ENCODE measurements at places on chromosomes 13 and 19.
A peak's percentile ranks its signal among the peaks of the same experiment; 100 is the strongest.

DNA sequence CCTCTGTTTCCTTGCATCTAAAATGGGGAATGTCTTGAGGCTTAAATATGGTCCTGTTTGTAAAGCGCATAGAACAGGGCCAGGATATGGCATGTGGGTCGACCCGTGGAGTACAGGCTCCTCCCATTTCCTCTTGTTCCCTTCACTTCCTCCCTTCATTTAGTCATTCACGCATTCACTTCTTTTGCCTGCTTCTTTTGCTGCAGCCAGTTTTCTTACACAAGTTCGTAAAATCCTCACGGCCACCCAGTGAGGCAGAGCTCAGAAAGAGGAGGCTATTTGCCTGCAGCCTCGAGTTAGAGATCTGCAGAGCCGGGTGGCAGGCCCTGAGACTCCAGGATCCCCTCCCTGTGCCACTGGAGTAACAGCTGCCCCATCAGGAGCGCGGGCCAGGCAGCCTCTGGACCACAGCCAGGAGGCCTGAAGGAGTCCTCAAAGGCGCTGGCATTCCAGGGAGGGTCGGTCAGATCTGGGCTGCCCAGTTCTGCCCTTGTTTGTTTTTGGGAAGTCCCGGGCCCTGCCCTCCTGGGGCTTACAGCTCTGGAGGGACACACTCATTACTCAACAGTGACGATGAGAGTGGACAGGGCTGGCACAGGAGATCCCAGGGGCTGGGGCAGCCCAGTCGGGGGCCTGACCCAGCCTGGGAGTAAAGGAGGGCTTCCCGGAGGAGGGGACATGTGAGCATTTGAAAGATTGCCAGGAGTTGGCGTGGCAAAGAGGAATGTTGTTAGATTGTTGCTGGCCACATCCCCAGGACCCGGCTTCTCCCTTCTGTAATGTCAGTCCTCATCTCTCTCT lies 4.6 kb downstream of the PPP5C start:
- no peak for DNase-seq

DNA sequence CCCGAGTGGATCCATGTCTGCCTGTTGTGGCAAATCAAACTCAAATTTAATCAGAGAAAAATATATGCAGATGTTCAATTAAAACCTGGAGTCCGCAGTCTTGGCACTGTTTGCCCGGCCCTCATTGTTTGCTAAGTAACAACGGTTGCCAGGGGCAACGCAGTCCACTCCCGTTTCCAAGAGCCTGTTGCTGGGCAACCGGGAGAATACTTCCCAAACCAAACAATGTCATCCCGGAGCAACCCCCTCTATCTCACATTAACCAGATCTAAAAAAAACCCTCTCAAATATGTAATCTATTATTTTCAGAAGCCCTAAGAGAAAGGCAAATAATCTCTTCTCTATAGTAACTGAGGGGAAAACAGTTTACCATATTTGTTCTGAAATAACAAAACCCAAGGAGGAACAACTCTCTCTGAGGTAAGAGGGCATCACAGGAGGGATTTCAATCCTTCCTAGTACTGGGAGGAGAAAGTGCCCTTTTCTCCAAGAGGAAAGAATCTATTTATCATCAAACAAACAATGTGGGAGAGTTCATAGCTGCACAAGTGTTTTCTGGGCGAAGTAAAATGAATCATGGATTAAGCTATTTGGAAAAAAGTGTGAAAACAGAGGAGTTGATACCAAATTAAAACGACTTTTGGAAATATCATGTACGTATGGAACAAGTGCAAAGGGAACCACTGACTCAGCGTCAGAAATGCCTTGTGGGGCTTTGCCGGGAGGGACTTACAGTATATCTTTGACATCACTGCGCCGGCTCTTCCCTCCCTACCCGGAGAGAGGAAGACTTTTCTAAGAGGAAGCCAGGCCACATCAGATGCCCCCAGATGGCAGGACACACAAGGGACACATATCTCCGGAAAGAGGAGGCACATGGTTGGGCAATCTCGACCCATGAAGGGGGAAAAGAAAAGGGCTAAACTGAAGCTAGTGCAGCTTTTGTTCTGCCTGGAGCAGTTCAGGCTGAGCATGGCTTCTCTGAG lies 43.3 kb downstream of the RFX2 start:
- DNase-seq: peak; percentile 99

GRCh38 chr19:35458731-35459391 lies 10.8 kb downstream of the FFAR2 start:
- DNase-seq: no peak

DNA sequence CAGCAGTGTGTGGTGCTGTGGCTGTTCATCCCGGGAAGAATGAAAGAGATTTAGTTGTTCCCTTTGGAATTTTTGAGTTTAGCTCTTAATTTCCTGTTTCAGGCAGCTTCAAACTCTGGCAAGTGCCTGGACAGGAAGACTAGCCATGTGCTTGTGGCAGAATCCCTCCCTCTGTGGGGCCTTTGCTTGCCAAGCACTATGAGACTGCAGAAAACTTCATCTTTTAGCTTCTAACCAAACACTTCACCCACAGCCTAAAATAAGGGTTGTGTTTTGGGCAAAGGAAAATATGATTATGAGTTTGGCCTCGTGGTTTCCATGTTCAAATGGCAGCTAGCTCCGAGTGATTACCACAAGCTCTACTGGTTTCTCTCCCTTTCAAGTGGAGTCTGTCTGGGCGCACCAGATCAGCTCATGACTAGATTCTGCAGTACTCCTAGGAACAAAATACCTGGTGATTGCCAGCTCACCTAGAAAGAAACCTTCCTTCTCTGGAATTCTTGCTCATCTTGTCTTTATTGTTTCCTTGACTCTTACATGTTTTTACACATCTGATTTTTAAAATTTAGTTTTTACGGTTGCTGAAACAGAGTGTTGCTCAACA lies 707.5 kb downstream of the SLITRK6 start:
- no peak for DNase-seq

DNA sequence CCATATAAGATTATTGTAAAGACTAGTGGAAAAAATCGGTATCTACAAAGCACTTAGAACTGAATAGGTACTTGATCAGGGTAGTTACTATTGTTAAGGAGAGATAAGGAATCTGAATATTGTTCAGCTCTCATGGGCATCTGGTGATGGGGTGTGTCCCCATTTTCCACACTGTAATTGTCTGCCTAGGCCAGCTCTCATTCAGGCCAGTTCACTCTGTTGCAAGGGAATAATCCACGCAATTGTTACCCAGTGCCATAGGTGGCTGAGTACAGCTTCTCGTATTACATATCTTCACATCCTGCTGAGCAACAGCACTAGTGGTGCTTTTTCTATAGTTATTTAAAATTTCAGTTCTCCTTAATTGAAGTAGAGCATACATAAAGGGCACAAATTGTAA lies 45.6 kb upstream of the C13orf42 start:
- no peak for DNase-seq

- no peak for DNase-seq
These were observed 21.2 kb upstream of the GPI start for GRCh38 chr19:34343751-34344150.

GRCh38 chr13:113582841-113583631 lies 1.5 kb upstream of the TFDP1 start:
- DNase-seq: no peak

DNA sequence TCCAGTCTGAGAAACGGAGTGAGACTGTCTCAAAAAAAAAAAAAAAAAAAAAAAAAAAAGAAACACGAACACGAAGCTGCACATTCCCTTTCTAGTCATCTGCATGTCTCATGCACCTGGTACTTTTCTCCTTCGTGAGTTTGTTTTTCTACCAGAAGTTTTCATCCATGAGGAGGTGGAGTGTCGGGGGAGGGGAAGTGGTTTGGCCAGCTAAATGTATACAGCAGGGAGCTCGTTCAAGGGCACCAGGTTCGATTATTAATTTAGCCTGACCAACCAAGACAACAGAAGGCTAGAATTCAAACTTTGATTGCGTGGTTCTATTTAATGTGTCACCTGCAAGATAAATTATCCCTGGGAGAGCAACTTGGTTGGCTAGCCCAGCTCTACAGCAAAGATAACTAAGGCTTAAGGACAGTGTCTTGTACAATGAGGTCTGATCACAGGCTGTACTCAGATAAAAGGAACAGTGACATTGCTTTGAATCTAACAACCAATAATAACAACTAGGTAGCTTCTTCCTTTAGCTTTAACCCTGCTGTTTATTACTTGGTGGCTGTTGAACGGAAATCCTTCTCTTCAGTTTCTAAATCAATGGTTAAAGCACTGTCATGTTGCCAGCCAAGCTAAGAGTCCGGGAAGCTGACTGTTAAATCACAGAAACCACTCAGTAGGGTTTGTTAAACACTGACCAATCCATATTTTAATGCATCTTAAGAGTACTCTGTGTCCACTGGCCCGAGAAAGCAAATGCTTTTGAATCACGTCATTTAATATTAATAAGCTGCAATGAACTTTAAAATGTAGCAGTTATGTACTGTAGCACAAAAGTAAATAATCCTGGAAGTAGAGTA lies 98.4 kb upstream of the STARD13 start:
- DNase-seq: no peak

- no peak for DNase-seq
These were observed 10.9 kb downstream of the CEACAM19 start for GRCh38 chr19:44681992-44682790.

GRCh38 chr13:74555651-74556420 lies 421.6 kb upstream of the KLF12 start:
- no peak for DNase-seq

GRCh38 chr13:100129605-100130004 lies 40.7 kb downstream of the PCCA start:
- peak; percentile 5 for DNase-seq

DNA sequence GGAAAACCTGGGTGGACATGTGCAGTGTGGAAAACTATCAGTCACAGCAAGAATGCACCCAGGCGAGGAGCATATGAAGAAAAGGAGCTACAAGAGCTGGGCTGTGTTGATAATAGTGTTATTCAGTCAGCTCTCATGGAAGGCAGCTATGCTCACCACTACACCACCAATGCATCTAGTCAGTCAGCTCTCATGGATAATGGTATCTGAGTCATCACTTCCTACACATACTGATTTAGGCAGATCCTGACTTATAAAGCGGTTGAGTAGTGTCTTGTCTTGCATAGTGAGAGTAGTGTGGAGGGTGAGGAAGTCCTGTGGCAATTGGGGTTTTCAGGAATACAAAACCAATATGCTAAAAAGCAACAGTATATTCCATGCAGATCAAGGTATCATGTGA lies 9.1 kb upstream of the ZNF160 start:
- DNase-seq: no peak

DNA sequence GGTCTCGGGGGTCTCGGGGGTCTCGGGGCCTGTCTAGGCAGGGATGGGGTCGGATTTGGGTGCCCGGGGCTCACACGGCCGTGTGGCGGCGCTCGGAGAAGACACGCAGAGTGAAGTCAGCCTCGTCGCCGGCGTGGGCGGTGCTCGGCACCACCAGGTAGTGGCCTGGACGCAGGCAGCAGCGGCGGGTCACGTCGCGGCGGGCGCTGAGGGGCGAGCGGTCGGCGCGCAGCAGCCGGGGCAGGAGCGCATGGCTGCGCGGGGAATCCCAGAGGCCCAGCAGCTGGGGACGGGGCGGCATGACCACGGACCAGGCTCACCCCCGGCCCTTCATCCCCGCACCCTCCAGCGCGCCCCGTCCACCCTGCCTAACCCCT lies 8.2 kb downstream of the CAPN12 start:
- no peak for DNase-seq

GRCh38 chr19:33811246-33811645 lies 14.6 kb downstream of the KCTD15 start:
- no peak for DNase-seq

DNA sequence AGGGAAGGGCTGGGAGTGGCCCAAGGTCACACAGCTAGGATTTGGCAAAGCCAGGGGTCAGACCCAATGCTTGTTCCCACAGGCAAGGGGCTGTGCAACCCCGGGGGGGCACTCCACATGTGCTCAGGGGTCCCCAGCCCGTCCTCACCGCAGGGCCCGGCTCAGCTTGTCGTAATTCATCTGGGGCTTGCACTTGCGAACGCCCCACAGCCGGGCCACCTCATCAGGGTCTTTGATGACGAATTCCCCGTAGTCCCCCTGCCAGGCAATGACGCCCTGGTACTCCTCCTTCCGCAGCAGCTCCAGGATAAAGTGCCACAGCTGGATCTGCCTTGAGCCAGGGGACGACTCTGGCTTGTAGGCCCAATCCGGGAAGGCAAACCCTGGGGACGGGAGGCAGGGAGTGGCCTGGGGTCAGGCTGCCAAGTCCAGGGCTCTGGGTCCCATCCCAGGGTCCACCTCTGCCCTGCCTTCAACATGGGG lies 4.7 kb downstream of the ERF start:
- DNase-seq: no peak

DNA sequence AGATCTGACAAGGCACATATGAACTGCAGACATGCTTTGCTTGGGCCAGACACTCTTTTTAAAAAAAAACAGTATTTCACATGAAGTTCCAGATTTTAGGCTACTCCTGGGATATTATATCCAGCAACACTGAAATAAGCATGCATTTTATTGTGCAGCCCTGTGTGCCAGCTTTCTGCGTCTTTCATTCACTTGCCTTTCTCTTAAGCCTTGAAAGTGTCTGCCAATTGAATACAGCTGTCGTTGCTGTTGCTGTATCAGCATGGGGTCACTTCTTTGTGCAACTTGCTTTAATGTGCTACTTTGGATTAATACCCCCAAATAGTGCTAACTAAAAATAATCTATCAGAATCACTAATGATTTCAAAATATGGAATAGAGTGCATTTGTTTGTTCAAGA lies 657.8 kb downstream of the SLITRK6 start:
- DNase-seq: no peak

DNA sequence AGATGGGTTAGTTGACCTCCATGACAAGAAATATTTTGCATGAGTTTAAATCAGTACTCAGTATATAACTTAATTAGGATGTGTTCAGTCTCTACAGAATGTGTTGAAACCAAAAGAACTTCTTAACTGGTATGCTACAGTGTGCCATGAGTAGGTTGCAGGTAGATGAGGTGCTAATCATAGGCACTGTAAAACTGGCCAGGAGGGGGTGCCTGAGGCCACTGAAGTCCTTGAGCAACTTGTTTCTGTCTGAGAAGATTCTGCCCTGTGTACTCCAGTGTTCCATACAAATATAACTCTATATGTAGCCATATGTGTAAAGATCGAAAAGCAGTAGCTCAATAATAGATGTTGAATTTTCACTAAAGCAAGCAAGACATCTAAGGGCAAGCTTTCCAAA lies 549.2 kb upstream of the KLF12 start:
- no peak for DNase-seq

GRCh38 chr13:25575562-25575961 lies 203.8 kb downstream of the ATP8A2 start:
- DNase-seq: no peak

- DNase-seq: no peak
These were observed 19.8 kb upstream of the FXYD3 start for GRCh38 chr19:35095667-35096368.

- no peak for DNase-seq
These were observed 157.9 kb upstream of the FREM2 start for GRCh38 chr13:38528986-38529385.

- DNase-seq: no peak
These were observed 19.3 kb upstream of the LGALS13 start for GRCh38 chr19:39582891-39583625.

Measured in pulmonary artery endothelial cell (primary cell).